ENCODE measurements at places on chromosomes 3 and 15.

- DNase-seq, result peak; percentile 71
These were observed 56.9 kb downstream of the LRCH3 start for GRCh38 chr3:197847866-197848401.

DNA sequence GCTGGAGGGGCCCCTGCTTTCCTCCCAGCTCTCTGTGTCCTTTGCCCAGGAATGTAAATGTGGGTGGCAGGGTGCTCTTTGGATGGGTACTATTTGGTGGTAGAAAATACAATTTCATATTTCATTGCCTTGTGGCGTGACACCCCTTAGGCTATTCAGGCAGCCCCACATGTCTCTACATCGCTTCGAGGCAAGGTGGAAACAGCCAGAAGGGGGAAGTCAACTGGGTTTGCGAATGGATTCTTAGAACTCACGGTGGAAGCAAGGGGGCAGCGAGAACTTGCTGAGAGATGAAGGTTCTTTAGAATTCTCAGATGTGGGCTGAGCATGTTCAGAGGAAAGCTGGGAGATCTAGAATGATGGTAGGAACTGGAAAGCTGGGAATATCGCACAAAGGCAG, 25.3 kb downstream of the PLA2G4D start:
- DNase-seq, result no peak

- peak; percentile 19 for DNase-seq
These were observed 52.1 kb downstream of the TFG start for GRCh38 chr3:100761211-100761942.

- DNase-seq, result no peak
These were observed 54.3 kb downstream of the SLC30A4 start for GRCh38 chr15:45468294-45468693.

GRCh38 chr3:44363591-44363990, 25.0 kb downstream of the TCAIM start:
- no peak for DNase-seq

Data from activated CD4-positive, alpha-beta T cell treated with anti-CD3 and anti-CD28 coated beads, Interleukin-10, Interleukin-2, amounts not matched to agents 100 ng/mL and 50 ng/mL, durations not matched to agents 16 hours and 8 hours (primary cell).